ENCODE measurements at places on chromosomes 1 and 21.

DNA sequence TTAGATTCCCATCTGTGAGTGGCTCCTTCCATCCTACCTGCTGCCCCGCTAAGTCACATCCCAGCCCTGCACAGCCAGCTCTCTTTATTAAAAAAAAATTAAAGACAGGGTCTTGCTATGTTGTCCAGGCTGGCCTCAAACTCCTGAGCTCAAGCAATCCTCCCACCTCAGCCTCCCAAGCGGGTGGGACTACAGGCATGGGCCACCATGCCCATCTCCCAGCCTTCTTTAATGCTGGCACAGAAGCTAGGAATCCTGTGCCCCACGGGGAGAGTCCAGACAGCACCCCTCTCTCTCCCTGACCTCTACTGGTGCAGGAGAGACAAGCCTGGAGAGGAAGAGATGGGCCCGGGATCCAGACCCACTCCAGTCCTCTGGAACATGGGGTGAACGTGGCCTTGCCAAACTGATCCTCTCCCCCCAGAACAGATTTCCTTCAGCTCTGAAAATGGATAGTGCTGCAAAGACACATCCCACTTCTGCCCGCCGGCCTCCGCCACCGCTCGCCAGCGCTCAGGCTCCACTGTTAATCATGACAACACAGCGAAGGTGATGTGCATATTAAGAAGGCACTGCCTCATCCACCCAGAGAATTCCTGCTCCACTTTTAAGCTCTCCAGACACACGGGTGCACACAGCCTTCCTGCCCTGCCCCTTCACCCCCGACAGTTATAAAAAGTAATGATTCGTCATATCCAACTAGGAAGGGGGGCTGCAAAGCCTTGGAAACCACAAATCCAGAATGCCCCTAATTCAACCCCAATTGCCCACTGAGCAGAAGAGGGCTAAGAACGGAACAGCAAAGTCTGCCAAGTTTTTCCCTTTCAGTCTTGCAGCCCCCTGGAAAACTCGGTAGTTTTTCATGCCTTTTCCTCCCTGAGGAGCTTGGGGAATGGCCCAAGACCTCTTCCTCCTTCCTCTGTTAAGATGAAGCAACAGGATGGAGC is 68.1 kb downstream of the MRPL37 start:
- DNase-seq: no peak

- DNase-seq: no peak
Measured at GRCh38 chr1:236494586-236495466, 29.0 kb upstream of the LGALS8 start.

DNA sequence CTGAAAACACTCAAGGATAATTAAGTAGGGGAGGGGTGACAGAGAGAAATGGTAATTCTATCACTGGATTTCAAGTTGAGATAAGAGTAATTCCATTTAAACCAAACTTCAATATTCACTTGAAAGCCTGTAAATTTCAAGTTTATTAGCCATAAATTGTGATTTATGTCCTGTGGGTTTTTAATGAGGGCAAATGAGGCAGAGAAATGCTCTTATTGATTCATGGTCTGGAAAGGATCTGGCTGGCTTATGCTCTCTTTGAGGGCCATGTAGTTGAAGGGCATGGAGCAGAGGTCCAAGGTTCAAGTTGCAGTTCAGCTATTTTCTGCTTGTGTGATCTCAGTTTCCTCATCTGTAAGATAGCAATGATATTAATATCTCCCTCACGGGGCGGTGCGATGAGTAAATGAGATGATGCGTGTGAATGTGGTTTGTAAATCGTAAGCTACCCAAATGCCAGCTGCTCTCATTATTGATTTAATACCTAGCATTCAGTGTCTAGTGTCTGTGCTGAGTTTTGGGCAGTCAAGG is 12.3 kb downstream of the OLFML3 start:
- no peak for DNase-seq

DNA sequence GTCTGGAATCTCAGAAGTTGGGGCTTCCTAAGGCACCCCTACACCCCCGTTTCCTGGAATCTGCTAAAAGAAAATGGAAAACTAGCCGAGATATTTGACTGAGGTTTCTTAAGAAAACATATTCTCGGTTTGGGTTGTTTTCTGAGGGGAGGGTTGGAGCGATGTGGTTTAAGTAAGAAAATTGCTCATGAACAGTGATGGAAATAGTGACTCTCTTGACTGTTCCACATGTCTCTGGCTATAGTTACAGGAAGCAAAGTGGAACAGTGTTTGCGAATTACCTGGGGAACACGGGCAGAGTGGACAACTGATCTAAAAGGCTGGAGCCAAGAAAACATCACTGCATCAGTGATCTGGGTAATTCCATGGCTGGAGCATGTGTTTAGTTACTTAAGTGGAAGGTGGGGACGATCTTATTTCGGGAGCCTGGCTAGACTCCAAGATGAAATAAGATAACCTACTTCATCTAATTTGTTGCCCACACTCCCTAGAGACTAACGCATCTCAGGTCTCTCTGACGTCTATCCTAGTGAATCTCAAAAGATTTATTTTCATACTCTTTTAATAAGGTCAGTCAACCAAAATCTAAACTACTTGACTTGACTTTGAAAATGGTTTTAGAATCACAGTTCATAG is 92.4 kb downstream of the KCNJ15 start:
- DNase-seq: no peak

- peak; percentile 86 for DNase-seq
Measured at GRCh38 chr1:109640285-109640865, 15.5 kb upstream of the GSTM4 start.

GRCh38 chr1:158836038-158836437 is 4.9 kb downstream of the MNDA start:
- no peak for DNase-seq

GRCh38 chr1:201753492-201753891 is 75.5 kb upstream of the IPO9 start:
- no peak for DNase-seq

Data from NCI-H526 (cell line).